Stimulated activated naive B cell treated with anti-CD40 and anti-IgM and Interleukin-4, amounts not matched to agents 10 μg/mL and 1 μg/mL and 100 μg/mL, for 72 hours (primary cell): ENCODE measurements at places on chromosomes 5 and 9.

DNA sequence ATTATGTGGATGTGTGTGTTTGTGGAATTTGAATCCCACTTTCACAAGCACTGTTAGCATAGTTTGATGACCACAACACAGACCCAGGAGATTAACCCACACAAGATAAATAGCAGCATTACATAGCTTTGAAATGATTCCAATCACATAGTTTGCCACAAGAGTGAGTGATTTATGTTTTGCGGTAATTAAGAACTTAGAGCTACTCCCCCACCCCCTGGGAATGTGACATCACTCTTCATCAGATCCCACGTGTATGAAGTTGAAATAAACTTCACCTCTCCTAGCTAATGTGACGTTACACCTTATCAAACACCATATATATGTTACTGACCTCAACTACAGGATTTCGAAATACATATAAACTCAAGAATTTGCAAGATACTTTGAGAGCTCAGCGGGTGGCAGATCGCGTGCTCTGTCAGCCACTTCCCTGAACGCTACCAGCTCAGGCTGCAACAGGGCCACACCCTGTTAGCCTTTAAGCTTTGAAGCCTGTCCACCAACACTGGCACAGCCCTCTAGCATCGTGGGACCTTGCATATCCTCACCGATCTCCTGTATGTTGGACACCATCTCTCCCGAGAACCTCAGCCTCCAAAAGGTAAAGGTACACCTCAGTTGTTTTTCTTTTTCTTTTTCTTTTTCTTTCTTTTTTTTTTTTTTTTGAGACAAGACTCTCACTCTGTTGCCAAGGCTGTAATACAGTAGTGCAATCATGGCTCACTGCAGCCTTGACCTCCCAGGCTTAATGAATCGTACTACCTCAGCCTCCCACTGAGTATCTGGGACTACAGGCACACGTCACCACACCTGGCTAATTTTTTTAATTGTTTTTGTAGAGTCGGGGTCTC lies 1.7 kb upstream of the AGTPBP1 start:
- DNase-seq = no peak

GRCh38 chr9:6616951-6617602 lies 28.5 kb downstream of the GLDC start:
- no peak for DNase-seq

- no peak for DNase-seq
Observed at GRCh38 chr5:99349787-99350186, 421.0 kb upstream of the CHD1 start.

DNA sequence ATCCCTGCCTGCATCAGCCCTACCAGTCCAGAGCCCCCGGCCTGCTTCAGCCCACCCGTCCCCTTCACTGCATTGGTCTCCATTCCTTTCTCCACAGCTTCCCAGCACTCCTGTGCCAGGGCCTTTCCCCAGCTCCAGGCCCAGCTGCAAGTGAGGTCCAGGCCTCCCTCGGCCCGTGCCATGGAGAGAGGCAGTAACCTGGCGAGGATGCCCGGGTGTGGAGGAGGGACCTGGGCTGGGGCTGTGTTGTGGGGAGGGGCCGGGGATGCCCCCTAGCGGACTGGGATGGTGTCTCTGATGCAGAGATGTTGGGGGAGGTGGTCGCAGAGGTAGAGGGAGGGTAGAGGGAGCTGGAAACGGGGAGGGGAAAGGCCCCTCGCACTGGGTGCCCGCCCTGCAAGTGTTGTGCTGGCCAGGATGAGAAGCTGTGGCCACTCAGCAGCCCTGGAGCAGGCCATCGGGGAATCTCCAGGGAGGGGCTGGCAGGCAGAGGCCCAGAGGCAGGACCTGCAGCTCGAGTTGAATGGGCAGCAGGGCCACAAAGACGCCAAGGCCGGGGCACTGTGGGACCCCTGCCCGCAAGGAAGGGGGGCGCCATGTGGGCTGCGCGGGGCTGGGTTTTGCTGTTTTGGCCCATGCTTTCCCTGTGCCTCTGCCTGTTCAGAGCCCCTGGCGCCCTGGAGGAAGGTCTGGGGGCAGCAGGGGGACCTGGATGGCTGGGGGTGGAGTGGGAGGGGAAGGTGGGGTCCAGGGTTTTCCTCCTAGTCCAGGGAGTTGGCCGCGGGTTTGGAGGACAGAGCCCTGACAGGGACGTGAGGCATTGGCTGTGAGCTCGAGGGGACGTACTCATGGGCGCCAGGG lies 26.0 kb upstream of the NKD2 start:
- no peak for DNase-seq
